ENCODE measurements at places on chromosomes 3 and 15. TPM values are rescaled to one million over a fixed set of nuclear protein-coding genes. Genes with fewer than 3 reads are reported as not detected.

DNA sequence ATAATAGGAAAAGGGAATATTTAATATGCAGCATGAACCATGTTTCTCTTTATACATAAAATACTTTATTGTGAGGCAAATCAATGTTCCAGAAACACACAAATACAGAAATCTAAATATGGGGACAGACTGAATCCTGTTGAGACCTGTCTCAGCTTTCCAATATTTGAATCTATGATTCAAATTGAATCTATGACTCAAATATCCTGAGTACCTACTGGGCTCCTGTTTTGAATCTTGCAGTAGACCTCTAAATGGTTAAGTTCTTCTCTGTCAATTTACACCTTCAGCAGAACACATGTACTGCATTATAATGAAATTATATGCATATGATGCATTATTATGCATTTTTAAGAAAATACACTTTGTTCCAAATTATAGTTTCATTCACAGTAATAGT lies 143.2 kb upstream of the PLXND1 start:
- no peak overlapping the region for H3K4me3 ChIP-seq
- H3K4me1 ChIP-seq: no peaks in the 10 kb centered on the region
- DNase-seq: no peak
- no peaks in the 10 kb centered on the region for H3K27me3 ChIP-seq

DNA sequence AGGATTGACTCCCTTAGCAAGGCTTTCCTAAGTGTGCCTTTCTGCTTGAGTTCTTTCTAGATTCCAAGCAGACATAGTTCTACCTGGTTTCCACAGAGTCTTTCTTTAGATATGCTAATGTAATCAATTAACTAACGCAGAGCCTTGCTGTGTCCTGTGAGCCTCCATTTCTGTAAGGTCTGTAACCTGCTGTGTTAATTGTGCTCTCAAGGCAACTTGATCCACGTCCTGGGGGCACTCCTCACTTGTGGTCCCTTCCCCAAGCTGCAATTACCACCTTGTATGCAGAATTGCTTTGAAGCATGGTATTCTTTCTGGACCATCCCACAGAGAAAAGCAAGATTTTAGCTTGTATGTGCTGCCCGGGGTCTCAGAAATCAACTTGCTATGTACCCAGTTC lies 29.5 kb upstream of the THSD4 start:
- no peaks in the 10 kb centered on the region for H3K27me3 ChIP-seq
- H3K4me1 ChIP-seq: no peaks in the 10 kb centered on the region
- no peak for DNase-seq
- no peak overlapping the region for H3K4me3 ChIP-seq
- H3K36me3 ChIP-seq: no peaks in the 10 kb centered on the region

DNA sequence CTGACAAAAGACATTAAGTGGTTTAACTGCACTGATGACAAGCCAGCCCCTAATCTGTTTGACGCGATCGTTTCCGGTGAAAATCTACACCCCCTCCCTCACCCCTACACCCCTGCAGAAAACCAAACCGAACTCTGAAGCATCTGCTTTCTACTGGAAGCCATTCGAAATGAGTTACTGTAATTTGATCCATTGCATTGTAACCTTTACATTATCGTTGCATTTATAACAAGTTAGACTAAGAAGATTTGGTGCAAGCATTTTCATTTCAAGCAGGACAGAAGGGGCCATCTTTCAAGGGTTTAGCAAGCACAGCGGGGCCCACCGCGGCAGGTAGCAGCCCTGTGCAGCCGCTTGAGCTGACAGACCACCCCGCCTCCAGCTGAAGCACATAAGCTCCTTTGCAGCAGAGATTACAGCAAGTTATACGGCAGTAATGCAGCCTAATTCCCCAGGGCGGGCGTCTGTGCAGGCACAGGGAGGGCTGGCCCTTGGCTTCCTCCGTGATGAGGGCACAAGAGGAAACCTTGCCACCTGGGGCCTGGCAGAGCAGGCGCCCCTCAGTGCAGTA lies 79.3 kb downstream of the CHSY1 start:
- no peak overlapping the region for H3K27ac ChIP-seq
- no peaks in the 10 kb centered on the region for H3K4me1 ChIP-seq
- H3K36me3 ChIP-seq: no peaks in the 10 kb centered on the region
- no peak for DNase-seq

- H3K27me3 ChIP-seq: no peaks in the 10 kb centered on the region
- no peak for DNase-seq
- no peaks in the 10 kb centered on the region for H3K36me3 ChIP-seq
- no peak overlapping the region for H3K27ac ChIP-seq
These were observed 9.2 kb upstream of the MST1R start for GRCh38 chr3:49912881-49913281.

ANKDD1A gene
- 0.32 TPM for total RNA-seq
